ENCODE measurements at places on chromosomes 16 and 17. TPM values are rescaled to one million over a fixed set of nuclear protein-coding genes. Genes with fewer than 3 reads are reported as not detected.
A peak's percentile ranks its signal among the peaks of the same experiment; 100 is the strongest.

GRCh38 chr16:1681032-1681431 lies 3.0 kb downstream of the JPT2 start:
- H3K27ac ChIP-seq = no peak overlapping the region
- peaks cover 23% of the 10 kb centered on the region for H3K4me1 ChIP-seq
- H3K4me3 ChIP-seq = no peak overlapping the region

The CRHR1 gene
- total RNA-seq = 0.89 TPM

- H3K4me1 ChIP-seq = peaks cover 38% of the 10 kb centered on the region
- H3K36me3 ChIP-seq = no peaks in the 10 kb centered on the region
- H3K27ac ChIP-seq = peak overlapping the region; percentile 32
- no peak for DNase-seq
- no peak overlapping the region for H3K4me3 ChIP-seq
- no peaks in the 10 kb centered on the region for H3K27me3 ChIP-seq
Observed at GRCh38 chr17:17767154-17767869, 69.5 kb downstream of the SREBF1 start.

DNA sequence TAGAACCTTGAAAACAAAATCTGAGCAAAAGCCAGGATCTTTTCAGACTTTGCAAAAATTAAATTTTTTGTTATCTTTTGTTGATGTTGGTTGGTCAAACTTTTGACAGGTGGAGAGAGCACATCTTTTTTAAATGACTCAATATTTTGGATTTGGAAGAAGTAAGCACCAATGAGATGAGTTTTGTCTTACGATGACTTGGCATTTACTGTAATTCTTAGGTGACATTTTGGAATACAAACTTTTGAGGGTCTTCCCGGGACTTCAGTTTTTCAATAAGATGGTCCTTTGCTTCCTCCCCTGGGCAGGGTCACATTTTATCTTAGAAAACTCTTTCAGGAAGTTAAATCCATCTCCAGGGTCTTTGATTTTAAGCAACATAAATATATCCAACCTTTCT lies 423.9 kb downstream of the HS3ST3B1 start:
- no peaks in the 10 kb centered on the region for H3K36me3 ChIP-seq
- no peak overlapping the region for H3K27ac ChIP-seq
- DNase-seq = no peak
- no peaks in the 10 kb centered on the region for H3K4me1 ChIP-seq
- no peaks in the 10 kb centered on the region for H3K27me3 ChIP-seq

- H3K4me1 ChIP-seq = no peaks in the 10 kb centered on the region
- no peak overlapping the region for H3K4me3 ChIP-seq
- no peak for DNase-seq
- no peak overlapping the region for H3K27ac ChIP-seq
- H3K27me3 ChIP-seq = no peaks in the 10 kb centered on the region
- H3K36me3 ChIP-seq = no peaks in the 10 kb centered on the region
Observed at GRCh38 chr17:60947543-60947942, 269.9 kb downstream of the BCAS3 start.

The ZP2 gene
- not detected for total RNA-seq

The PDP2 gene
- total RNA-seq = 5.0 TPM

The KRT15 gene
- total RNA-seq = 1,067 TPM

The QRICH2 gene
- 2.6 TPM for total RNA-seq

GRCh38 chr16:9090101-9090959 lies 1.1 kb upstream of the HAPSTR1 start:
- H3K27ac ChIP-seq = peak overlapping the region; percentile 64
- peaks cover 35% of the 10 kb centered on the region for H3K4me1 ChIP-seq
- DNase-seq = peak; percentile 81
- H3K27me3 ChIP-seq = no peaks in the 10 kb centered on the region
- no peaks in the 10 kb centered on the region for H3K36me3 ChIP-seq

- peaks cover 44% of the 10 kb centered on the region for H3K27me3 ChIP-seq
- DNase-seq = no peak
- H3K4me1 ChIP-seq = peaks cover 10% of the 10 kb centered on the region
- H3K36me3 ChIP-seq = no peaks in the 10 kb centered on the region
- H3K4me3 ChIP-seq = no peak overlapping the region
Observed at GRCh38 chr17:43979671-43980070, 24.8 kb upstream of the NAGS start.

DNA sequence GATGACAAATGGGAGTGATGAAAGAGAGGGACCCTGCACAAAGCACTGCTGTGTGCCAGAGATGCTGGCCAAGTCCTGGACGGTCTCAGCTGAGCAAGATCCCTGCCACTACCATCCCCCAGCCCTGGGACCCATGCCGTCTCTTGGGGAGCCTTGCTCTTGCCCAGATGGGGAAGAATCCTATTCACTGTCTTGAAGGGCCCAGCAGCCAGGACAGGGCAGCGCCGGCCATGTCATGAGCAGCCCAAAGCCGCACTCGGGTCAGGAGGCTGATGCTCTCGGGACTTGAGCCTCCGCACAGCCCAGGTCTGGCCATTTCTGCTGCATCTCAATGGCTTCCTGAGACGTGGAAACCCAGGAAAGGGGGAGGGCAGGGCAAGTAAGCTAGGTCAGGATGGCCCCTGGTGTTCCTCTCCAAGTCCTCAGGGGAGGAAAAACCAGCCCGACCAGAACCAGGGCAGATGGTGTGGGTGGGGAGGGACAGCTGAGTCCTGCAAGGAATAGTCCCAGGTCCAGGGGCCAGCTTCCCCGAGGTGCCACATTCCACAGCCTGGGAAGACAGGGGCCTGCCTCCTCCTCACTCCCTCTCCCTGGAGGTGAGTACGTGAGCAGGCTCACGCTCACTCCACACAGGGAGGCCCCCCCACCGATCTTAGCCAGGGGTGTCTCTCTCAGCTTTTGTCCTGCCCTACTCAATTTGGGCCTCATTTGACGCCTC lies 7.8 kb upstream of the KRT19 start:
- H3K36me3 ChIP-seq = no peaks in the 10 kb centered on the region
- H3K27me3 ChIP-seq = peaks cover 8% of the 10 kb centered on the region
- peaks cover 10% of the 10 kb centered on the region for H3K4me1 ChIP-seq
- H3K4me3 ChIP-seq = no peak overlapping the region
- DNase-seq = no peak

DNA sequence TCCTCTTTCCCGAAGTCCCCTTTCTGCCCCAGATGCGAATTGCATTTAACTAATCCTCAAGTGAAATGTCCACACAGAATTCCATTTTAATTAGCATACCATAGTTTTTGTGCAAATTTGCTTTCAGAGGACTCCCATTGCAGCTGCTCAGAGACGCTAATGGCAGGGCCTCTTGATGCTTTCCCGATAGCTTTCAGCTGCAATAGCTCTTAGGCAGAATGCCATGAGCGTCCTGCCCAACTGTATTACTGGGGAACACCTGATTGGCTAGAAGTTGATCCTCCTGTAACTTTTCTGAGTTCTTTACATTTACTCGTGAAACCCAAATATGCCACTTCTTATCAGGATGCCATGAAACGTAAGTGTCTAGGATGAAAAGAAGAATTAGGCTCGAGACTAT lies 203.0 kb downstream of the UTP18 start:
- no peaks in the 10 kb centered on the region for H3K4me1 ChIP-seq
- no peaks in the 10 kb centered on the region for H3K27me3 ChIP-seq
- H3K27ac ChIP-seq = no peak overlapping the region
- no peak for DNase-seq

- no peak for DNase-seq
- H3K36me3 ChIP-seq = peaks cover 41% of the 10 kb centered on the region
- H3K27me3 ChIP-seq = no peaks in the 10 kb centered on the region
- no peak overlapping the region for H3K4me3 ChIP-seq
Observed at GRCh38 chr16:87838643-87839541, 30.4 kb downstream of the SLC7A5 start.

The IRX6 gene
- 6.1 TPM for total RNA-seq

DNA sequence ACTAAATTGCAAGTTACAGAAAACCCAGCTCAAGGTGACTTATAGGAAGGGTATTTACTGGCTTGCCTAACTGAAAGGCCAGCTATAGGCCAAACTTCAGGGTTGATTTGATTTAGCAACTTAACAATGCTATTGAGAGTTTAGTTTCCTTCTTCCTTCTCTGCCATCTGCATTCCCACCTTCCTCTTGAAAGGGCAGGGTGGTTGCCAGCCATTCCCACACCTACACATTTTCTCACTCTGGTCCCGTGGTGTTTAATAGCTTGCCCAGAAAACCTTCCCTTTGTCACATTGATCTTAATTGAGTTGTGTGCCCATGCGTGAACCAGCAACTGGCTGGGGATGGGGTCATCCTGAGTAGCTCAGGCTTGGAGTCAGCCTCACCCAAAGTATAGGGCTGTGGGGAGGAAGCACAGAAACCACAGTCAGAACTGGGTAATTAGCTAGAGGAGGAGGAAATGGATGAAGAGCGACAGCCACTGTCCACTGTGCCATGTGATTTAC lies 194.7 kb downstream of the SPECC1 start:
- no peak overlapping the region for H3K4me3 ChIP-seq
- no peaks in the 10 kb centered on the region for H3K27me3 ChIP-seq
- H3K4me1 ChIP-seq = peaks cover 22% of the 10 kb centered on the region
- DNase-seq = no peak
- H3K36me3 ChIP-seq = no peaks in the 10 kb centered on the region

The ACSF3 gene
- total RNA-seq = 55.1 TPM

GRCh38 chr17:40319651-40320540 lies 10.9 kb downstream of the RARA start:
- peaks cover 94% of the 10 kb centered on the region for H3K4me1 ChIP-seq
- peak overlapping the region; percentile 96 for H3K27ac ChIP-seq
- H3K27me3 ChIP-seq = no peaks in the 10 kb centered on the region
- H3K36me3 ChIP-seq = no peaks in the 10 kb centered on the region

The C1QL1 gene
- total RNA-seq = not detected

The SOST gene
- total RNA-seq = not detected

- DNase-seq = no peak
- H3K4me3 ChIP-seq = no peak overlapping the region
- H3K4me1 ChIP-seq = peaks cover 23% of the 10 kb centered on the region
- no peaks in the 10 kb centered on the region for H3K36me3 ChIP-seq
Observed at GRCh38 chr17:43745541-43745940, 13.1 kb downstream of the SOST start.

GRCh38 chr16:3952737-3953131 lies 72.2 kb upstream of the CREBBP start:
- no peaks in the 10 kb centered on the region for H3K36me3 ChIP-seq
- peaks cover 8% of the 10 kb centered on the region for H3K27me3 ChIP-seq
- peaks cover 33% of the 10 kb centered on the region for H3K4me1 ChIP-seq
- no peak overlapping the region for H3K27ac ChIP-seq

DNA sequence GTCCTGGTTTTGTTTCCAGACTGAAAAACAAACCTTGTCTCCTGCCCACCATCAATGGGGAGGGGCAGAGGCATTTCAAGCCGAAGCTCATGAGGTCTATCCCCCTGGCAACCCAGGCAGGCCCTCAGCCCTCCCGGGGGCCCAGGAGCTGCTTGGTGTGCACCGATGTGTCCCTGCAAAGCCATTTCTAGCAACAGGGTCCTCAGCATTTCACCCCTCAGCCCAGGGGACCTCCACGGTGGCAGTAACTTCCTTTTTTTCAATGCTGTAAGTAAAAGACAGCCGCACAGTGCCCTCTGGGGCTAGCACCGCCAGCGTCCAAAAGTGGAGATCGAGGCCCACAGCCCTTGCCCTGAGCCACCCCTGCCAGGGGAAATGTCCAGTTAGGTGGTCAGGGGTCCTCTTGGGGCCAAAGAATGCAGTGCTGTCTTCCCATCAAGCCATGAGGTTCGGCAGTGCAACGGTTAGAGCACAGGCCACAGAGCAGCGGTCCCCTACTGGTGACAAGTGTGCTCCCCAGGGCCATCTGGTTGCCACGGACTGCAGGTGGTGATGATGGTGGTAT lies 79.9 kb downstream of the LITAF start:
- H3K4me1 ChIP-seq = no peaks in the 10 kb centered on the region
- H3K4me3 ChIP-seq = no peak overlapping the region
- no peak for DNase-seq
- no peaks in the 10 kb centered on the region for H3K36me3 ChIP-seq
- no peaks in the 10 kb centered on the region for H3K27me3 ChIP-seq

GRCh38 chr17:70344386-70345060 lies 175.2 kb downstream of the KCNJ2 start:
- DNase-seq = no peak
- no peaks in the 10 kb centered on the region for H3K27me3 ChIP-seq
- H3K4me1 ChIP-seq = peaks cover 14% of the 10 kb centered on the region
- H3K27ac ChIP-seq = no peak overlapping the region

The CCL5 gene
- 1.4 TPM for total RNA-seq

DNA sequence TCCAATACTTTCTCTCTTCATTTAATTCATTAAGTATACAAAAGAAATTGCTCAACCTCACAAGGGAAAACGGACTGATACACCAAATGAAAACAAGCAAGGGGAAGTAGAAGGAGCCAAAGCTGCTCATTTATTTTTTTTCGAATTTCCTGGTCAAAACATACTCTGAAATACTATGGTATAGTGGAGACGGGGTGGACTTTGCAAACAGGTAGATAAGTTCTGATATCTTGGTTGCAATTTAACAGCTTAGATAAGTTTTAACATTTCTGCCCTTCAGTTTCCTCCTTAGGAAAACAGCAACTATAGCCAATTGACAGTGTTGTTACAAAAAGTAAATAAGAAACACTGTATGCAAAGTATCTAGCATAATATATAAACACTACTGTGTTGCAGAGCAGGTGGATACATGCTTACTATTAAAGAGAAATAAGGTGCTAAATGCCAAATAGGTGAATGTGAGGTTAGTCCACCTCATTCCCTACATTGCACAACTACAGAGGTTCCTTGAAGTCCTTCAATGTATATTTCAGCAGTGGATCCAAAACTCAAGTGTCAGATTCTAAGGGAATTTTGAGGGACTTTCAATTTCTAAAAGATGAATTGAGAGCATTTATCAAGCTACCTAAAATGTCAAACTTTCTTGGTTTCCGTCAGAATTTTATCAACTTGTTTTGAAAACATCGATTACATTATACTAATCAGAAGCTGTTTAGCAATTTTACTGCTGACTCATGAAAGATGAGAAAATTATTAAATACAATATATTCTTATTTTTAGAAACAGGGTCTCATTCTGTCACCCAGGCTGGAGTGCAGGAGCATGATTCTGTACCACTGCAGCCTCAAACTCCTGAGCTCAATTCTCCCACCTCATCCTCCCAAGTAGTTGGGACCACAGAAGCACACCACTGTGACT lies 11.0 kb downstream of the CCDC47 start:
- H3K4me3 ChIP-seq = no peak overlapping the region
- no peaks in the 10 kb centered on the region for H3K27me3 ChIP-seq
- H3K36me3 ChIP-seq = peaks cover 67% of the 10 kb centered on the region
- H3K4me1 ChIP-seq = no peaks in the 10 kb centered on the region
- no peak overlapping the region for H3K27ac ChIP-seq
- no peak for DNase-seq

DNA sequence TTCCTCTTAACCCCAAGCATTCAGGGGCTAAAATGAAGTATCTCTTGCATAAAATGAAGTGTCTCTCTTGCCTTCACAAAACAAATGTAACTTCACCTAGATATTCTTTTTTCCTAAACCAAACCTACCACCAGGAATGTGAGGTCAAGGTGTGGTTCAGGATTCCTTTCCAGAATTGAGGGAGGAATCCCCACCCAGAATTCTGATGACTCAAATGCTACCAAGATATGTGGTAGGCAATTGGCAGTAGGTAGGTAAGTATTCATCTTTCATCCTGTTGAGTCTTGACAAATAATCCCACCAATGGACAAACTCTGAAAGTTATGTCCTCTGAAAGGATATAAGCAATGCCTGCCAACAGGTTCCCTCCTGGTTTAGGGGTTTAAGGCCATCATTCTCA lies 26.2 kb downstream of the TRIM16 start:
- no peaks in the 10 kb centered on the region for H3K36me3 ChIP-seq
- H3K27me3 ChIP-seq = no peaks in the 10 kb centered on the region
- DNase-seq = no peak
- H3K4me3 ChIP-seq = no peak overlapping the region
- H3K27ac ChIP-seq = peak overlapping the region; percentile 62

The TEX14 gene
- 0.15 TPM for total RNA-seq

The KCNAB3 gene
- total RNA-seq = 2.4 TPM

The SERPINF2 gene
- total RNA-seq = 6.7 TPM
